ENCODE measurements at places on chromosomes 2 and 18.

DNA sequence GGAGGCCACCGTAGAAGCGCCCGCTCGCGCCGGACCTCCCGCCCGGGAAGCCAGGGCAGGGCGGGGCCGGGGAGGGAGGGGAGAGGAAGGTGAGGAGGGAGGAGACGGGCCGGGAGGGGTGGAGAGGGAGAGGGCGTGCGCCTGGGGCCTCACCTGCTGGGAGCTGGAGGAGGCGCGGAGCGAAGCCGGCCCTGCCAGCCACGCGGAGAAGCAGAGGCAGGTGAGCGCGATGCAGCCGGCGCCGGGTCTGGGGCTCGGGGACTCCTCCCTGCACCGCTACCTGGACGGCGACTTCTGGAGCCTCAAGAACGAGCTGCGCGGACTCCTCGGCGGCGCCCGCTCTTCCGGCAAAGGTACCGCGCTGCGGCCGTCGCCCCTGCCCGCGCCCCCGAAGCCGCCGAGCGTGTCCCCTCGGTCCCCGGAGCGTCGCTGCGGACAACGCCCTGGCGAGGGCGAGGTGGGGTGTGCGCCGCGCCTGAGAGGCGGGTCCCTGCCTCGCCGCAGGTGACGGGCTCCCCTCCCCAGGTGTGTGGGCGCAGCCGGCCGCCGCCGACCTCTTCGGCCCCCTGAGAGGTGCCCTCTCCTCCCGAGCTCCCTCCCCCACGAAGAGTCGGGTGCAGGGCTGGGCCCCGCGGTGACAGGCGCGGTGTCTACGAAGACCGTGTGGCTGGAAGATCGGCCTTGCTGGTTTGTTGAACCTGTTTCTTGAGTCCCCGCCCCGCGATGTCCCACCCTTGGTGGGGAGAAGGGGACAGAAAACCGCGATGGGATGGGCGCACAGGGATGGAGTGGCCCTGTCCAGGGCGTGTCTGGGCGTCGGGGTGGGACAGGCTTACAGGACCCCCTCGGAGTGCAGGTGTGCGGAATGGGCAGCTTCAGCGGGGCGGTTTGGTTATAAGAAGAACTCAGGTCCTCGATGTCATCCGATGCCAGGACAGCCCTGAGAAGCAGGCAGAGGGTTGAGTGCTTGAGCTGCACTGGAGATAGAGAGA lies at the start of gene ACOXL:
Gene ACOXL, plus strand, starts transcription at position 152 of the 992 bp plus-strand sequence. CDS start 35,817 bp downstream, outside the sequence.
- DNase-seq: peak; percentile 14

DNA sequence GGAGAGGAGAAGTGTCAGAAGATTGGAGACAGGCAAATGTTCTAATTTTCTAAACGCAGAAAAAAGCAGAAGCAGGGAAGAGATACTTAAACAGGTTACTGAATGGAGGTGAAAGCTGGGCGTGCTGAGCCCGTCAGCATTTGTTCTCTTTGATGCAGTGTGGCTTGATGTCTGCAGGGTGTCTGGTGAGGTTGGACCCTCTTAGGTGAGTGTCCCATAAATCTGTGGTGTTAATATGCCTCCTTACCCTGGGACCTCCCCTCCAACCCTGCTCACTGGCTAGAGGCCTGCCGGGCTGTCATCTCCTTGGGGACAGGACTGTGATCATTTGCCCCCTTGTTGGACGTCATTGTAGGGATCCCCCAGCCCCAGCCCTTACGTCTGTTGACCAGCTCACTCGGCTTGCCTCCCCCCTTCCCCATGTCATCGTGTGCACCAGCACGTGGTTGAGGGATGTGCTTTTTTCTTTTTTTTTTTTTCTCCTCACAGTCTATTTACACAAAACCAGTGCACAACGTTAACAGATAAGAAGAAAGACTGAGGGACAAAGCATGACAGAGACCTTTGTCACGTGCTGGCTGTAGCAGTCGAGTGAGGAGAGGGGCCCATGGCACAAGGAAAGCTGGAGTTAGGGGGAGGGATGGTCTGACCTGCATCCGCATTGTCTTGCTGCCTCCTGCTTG lies 56.4 kb downstream of the NCK2 start:
- DNase-seq: no peak

GRCh38 chr2:69080071-69080470 lies 67.1 kb downstream of the ANTXR1 start:
- DNase-seq: no peak

GRCh38 chr2:238462782-238463396 lies 36.2 kb downstream of the ASB1 start:
- DNase-seq: no peak

- DNase-seq: no peak
These were observed 33.5 kb downstream of the DAPL1 start for GRCh38 chr2:158828378-158829164.

DNA sequence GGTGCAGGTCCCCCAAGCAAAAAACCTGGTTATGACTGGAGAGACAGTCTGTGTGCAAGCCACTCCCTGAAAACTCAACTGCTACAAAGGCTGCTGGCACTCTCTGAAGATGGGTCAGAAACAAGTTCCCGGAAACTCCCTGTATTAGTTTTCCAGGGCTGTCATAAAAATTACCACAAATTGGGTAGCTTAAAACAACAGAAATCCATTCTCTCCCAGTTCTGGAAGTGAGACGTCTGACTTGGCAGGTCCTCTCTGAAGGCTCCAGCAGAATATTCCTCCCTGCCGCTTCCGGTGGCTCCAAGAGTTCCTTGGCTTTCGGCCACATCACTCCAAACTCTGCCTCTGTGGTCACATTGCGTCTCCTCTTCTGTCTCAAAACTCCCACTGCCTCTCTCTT lies 30.1 kb upstream of the SERPINE2 start:
- DNase-seq: no peak

GRCh38 chr2:15588329-15588919 lies 3.2 kb upstream of the DDX1 start:
- DNase-seq: peak; percentile 34

- DNase-seq: no peak
These were observed 105.4 kb upstream of the MAP4K3 start for GRCh38 chr2:39542523-39542922.

DNA sequence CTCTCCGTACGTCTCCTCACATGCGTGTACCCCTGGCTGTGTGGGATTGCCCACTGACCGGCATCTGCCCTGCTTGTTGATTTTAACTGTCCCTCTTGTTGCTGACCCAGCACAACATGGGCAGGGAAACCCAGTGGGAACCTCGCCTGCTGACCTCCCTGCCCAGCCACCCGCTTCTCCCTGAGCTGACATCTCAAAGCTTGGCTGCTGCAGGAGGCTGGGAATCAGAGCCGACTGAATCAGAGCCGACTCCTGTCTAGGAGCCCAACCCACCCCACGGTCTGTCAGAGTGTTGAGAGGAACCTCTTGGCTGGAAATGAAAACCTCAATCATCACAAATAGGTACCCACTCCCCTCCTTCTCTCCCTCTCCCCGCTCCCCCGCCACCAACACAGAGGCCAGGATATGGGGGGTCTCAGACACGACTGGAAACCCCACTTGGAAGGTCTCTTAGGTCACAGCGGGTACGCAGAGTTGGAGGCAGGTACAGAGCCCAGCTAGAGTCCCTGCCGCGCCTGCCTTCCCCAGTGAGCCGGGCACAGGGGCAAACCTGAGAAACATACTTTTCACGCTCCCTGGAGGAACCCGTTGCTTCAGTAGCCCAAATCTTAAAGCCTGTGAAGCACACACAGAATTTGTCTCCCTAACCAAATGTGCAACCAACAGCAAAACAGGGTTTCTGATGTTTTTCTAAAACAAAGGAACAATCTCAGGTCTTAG lies 784 bp downstream of the EDAR start:
- peak; percentile 50 for DNase-seq

GRCh38 chr2:80519699-80520291 lies 215.2 kb upstream of the LRRTM1 start:
- DNase-seq: no peak

DNA sequence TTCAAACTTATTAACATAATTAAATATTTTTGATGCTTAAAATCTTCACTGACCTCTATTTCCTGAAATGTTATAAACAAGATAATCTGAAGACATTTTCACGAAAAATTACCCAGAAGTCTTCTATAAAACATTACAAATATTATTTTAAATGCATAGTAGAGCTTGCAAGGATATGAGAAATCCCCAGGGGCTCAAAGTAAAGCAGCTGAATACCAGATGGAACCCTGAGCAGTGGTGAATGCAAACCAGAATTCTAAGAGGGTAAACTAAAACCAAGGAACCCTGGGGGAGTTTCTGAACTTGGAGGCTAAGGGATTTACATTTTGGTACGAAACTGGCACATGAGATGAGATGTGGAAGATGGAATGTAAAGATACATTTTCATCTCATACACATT lies 83.6 kb downstream of the FSHR start:
- no peak for DNase-seq

- no peak for DNase-seq
These were observed 197.8 kb downstream of the CCDC102B start for GRCh38 chr18:68995675-68996074.

GRCh38 chr2:71685073-71685848 lies 231.9 kb downstream of the DYSF start:
- DNase-seq: no peak

All from CD4-positive, alpha-beta T cell treated with Interleukin-17A for 4 hours (primary cell).